ENCODE measurements at places on chromosomes 3 and 15.

DNA sequence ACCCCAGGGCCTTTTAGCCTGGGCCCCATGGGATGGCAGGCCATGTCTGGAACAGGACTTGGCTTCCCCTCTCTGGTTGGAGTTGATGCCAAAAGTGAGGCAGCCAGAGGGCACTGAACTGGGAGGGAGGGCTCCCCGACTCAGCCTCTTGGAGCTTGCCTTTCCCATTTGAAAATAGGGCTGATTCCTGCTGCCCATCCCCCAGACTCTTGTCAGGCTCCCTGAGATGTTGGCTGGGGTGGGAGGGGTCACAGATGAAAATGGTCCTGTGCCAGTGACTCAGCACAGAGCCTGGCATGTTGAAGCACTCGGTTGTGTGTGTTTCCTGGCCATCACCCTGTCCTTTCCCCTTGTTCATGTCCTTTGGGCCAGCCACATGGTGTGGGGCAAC lies 6.6 kb downstream of the PPCDC start:
- no peak for DNase-seq

GRCh38 chr3:106783231-106783630 lies 594.0 kb upstream of the CCDC54 start:
- no peak for DNase-seq

- no peak for DNase-seq
These were observed 67.2 kb downstream of the CRTC3 start for GRCh38 chr15:90596943-90597342.

DNA sequence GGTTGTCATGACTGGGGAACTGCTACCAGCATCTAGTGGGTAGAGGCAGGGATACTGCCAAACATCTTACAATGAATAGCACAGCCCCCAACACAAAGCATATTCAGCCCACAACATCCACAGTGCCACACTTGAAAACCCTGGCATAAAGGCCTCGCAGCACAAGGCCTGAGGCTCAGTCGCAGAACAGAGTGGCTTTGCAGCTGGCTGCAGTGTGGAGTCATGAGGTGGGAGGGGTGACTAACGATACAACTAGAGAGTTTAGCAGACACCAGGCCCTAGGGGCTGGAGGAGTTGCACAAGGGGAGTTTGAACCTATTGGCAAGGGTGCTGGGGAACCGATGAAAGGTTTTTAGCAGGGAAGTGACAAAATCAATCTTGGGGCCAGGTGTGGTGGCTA lies 32.1 kb downstream of the GRK7 start:
- no peak for DNase-seq
